ENCODE measurements at places on chromosomes 7 and 10.

DNA sequence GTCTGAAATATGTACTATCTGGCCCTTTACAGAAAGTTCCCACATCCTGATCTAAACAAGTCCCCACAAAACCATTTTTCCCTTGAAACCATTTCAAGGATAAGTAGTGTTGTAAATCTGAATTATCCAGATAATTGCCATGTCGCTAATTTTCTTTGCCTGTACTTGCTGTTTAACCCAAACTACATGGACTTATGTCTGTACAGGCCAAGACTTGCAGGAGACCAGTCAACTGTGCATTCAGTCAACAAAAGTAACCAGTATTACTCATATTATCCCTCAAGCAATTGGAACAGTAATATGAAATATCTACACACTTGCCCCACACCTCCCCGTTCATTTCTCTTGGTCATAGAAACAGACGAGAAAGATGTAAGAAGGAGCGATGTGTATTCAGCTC, 347.8 kb upstream of the NFE2L3 start:
- no peak for DNase-seq

DNA sequence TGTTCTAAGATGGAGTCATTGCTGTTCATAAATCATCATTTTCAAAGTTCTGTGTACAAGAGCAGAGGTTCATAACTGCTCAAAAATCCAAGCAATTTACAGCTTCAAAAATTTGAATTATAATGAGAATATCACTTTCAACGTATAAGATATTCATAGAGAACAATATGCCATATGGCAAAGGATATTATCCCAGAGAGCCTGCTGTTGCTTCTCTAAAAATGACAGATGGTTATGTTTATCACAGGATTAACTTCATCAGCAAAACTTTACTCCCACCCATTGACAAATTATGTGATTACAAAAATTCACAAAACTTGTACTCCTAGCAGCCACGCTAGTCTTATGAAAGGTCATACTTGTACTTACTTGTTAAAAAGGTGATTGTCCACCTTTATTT, 105.1 kb downstream of the PIP4K2A start:
- DNase-seq = no peak

DNA sequence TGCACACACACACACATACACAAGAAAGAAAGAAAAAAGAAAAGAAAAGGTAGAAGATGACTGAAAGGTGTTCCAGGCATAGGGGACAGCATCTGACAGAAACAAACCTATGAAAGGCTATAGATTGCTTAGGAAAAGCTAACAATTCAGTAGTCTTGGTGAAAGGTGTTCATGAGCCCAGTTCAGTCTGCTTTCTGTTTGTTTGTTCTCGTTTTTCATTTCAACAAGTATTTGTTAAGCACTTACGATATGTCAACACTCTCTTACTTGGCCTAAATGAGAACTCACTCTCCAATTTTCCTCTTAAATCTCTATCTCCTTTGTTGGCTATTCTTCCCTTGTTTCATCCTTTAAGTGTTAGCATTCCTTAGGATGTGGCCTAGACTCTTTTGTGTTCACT, 133.2 kb downstream of the GRM8 start:
- no peak for DNase-seq

GRCh38 chr7:69871886-69872569, 273.8 kb downstream of the AUTS2 start:
- DNase-seq = no peak

- no peak for DNase-seq
These were observed 24.5 kb upstream of the ACSM6 start for GRCh38 chr10:95169522-95169921.

Measured in GM04503 (cell line).